ENCODE measurements at places on chromosomes 2 and 18. TPM values are rescaled to one million over a fixed set of nuclear protein-coding genes. Genes with fewer than 3 reads are reported as not detected.

GRCh38 chr2:224802407-224802806 lies 86.2 kb upstream of the CCDC195 start:
- no peak for ATAC-seq

- peak; percentile 56 for ATAC-seq
Measured at GRCh38 chr2:172230889-172231401, 128.2 kb upstream of the DLX2 start.

TMEM198 gene
- 15.3 TPM for total RNA-seq

- no peak for ATAC-seq
Measured at GRCh38 chr18:22238036-22238435, 68.6 kb downstream of the GATA6 start.

DNA sequence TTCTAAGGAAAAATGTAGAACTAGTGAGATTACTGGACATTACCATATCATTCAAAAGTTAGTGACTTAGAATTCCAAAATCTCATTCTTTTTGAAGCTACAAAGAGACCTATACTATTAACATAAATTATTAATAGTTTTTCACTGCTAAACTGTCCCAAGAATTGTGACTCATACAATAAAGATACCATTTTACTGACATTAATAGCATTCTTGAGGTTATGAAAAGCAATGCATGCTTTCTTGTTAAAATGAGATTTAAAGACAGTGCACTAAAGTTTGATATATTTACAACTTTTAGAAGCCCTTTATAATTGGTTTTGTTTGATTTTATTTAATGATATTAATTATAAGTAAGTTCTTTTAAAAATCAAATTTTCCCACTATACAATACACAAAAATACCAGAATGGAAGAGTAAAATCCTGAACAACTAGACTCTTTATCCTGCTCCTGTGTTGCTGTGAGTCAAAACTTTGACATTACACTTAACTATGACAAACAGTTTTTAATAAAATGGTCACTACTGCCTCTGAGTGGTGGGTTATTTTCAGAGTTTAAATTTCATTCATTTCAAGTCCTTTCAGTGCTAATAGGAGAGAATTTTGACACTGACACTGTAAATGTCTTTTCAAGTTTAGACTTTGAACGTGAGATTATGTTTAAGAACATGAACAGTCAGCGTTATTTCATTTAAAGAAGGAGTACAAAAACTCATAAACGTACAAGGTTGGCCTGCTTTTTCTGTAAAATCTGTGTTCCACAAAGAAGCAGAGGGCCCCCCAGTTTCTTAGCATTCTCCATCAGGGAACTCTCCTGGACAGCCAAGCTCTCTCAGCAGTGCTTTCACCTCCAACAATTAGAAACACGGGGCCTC lies 54.5 kb downstream of the FAM124B start:
- peak; percentile 63 for ATAC-seq

- ATAC-seq = no peak
Measured at GRCh38 chr2:181807526-181807925, 84.0 kb upstream of the ITPRID2 start.

DNA sequence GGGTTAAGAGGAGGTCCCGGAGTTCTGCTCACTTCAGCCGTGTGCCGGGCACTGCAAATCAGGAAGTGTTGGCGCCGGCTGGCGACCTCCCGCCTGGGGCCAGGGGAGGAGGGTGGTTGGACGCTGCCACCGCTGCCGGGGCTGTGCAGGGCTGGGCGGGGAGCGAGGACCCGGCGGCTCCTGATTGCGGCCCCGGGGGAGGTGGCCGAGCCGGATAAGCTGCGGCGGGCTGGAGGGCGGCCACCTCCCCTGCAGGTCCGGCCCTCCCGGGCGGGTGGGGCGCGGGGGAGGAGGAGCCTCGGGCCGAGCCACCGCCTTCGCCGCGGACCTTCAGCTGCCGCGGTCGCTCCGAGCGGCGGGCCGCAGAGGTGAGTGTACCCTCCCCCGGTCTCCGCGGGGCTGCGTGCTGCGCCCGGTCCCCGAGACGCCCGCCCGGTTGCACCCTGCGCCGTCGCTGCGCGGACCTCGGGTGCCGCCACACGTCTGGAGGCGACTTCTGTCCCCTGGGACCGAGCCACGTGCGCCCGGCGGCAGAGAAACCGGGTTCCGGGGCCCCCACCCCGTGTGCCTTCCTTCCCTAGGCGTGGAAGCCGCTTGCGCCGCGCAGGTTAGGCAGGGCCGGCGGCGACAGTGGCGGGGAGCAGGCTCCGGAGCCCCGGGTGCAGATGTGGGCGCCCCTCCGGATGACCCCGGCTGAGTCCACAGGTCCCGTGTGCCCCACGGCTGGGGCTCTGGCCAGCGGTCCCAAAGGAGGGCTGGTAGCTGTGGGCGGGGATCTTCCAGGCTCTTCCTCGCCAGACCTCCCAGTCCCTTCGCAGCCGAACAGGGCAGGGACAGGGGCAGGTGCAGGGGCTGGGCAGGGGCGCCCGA lies at the start of gene STEAP3:
TSS of gene STEAP3 (plus strand) at position 314 of the 870 bp plus-strand sequence. CDS start 7,179 bp downstream, outside the sequence.
- ATAC-seq = peak; percentile 91

DNA sequence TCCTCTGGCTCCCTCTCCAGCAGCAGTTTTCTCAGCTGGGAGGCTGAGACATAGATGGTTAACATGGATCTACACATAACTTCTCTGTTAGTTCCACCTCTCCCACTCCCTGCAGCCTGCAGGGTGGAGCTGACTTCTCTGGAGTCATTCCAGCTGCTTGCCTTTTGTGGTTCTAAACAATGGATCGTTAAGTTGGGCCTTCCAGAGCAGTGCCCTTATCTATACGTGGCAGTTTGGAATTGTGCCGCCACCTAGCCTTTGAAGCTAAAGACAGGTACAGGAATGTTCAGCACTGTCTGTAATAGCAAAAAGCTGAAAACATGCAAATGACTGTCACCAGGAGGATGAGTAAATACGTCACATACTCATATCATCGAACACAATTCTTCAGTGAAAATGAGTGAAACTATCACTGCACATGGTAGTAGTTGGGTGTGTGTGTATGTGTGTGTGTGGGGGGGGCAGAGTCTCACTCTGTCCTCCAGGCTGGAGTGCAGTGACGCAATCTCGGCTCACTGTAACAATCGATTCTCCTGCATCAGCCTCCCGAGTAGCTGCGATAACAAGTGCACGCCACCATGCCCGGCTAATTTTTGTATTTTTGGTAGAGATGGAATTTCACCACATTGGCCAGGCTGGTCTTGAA lies 50.3 kb downstream of the SH2D6 start:
- peak; percentile 92 for ATAC-seq
